Coronary artery (tissue), 2 donors: ENCODE measurements at places on chromosomes 12 and 14.

DNA sequence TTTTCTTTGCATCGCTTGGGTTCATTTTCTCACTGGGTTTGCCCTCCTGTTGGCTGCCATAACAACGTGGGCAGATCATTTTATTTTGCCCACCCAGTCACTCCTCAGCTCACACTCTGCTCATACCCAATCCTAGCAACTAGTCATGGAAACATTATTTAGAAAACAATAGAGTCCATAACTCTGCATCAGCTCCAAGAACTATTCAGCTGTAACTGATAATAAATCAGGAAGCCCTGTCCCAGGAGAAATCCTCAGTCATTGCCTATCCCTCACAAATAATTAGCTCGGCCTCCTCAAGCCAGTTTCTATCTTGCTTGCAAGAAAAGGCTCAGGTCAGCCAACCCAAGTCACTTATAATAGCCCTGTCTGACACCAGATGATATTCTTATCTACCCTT lies 43.2 kb downstream of the RTN1 start:
- no peak for DNase-seq

DNA sequence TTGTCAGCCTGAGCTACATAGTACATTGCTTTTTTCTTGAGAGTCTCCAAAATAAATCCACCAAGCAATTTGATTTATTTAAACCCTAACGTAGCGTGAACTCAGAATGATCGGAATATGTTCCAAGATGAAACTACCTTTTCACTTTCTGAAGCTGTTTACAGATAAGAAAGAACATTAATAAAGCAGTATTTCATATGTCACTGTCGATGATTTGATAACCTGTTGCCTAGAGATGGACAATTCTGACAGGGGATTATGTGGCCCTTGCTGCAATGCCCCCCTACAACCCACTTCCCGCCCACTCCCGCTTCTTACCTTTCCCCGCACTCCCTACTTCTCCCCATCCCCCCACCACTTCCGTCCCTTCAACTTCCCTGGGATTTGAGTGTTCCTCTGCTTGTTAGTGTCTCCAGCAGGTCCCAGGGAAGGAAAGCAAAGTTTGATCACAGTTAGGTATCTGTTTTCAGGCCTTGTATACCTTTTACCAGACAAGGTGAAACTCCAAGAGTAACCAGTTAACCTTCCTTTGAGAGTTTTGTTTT lies 229.2 kb upstream of the HMGA2 start:
- DNase-seq = no peak

DNA sequence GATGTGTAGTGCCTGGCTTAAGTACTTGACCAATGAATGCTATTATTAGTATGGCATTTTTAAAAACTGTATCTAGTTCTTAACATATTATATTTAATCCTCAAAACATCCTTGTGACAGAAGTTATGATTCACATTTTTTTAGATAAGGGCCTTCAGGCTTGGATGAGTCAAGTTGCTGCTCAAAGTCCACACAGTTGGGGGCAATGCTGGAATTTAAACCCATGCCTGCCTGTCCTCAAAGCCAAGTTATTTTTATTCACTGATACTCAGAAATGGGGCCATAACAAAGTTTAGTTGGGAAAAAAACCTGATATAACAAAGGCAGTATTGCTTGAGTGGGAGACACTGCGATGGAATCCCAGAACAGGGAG lies 50.6 kb downstream of the RFX4 start:
- DNase-seq = no peak

DNA sequence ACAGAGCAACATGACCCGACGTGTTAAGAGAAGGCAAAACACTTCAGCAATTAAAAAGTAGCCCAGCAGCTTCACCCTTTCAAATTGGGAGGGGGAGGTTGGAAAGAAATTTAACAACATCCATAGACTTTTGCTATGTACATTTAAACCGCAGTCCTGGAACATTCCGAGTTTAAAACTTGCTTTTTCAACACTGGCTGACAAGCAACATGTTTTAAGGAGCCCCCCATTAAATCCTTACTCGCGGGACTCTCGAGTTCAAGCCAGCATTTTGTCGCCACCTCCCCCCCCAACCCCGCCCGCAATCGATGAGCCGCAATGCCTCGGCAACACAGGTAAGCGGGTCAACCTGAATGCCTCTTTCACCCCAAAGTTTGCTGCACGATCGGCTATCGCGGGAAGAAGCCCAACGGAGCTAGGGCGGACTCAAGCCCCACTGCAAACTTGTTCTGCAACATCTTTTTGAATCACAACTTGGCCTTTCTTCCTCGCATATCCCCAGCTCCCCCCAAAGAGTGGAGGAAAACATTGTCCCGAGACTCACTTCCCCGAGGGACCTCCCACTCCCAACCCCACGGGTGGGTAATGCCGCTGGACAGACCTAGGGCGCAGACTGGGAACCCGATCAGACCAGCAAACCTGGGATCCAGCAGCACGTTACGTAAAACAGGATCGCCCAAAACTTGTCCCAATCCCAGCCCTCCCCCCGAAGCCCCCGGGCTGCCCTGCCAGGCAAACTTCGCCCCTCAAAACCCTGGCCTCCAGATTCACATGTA lies 777 bp downstream of the ZFP36L1 start:
- peak; percentile 83 for DNase-seq

- no peak for DNase-seq
These were observed 475.6 kb downstream of the PDZRN4 start for GRCh38 chr12:41663598-41664265.

DNA sequence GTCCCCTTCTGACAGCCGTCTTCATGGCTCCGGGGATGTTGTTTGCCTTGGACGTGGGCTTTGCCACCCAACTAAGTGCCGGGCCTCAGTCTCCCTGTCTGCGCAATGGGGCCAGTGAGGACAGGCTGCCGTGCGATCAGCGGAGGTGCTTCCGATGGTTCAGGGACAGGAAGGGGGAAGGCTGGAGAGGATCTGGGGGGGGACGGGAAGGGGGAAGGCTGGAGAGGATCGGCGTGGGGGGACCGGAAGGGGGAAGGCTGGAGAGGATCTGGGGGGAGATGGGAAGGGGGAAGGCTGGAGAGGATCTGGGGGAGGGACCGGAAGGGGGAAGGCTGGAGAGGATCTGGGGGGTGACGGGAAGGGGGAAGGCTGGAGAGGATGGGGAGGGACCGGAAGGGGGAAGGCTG lies 3.4 kb downstream of the MMP17 start:
- DNase-seq = no peak

- no peak for DNase-seq
These were observed 1248.4 kb downstream of the LRFN5 start for GRCh38 chr14:42855085-42855484.
